Upper lobe of right lung (tissue), 1 donor: ENCODE measurements at places on chromosomes 16 and 17. TPM values are rescaled to one million over a fixed set of nuclear protein-coding genes. Genes with fewer than 3 reads are reported as not detected.

ABCA10 gene
- total RNA-seq = 9.2 TPM

ZP2 gene
- 0.67 TPM for total RNA-seq

PPM1E gene
- total RNA-seq = not detected

TPSD1 gene
- 9.4 TPM for total RNA-seq

STH gene
- not detected for total RNA-seq

PYY gene
- total RNA-seq = not detected

GFAP gene
- not detected for total RNA-seq

CA10 gene
- total RNA-seq = not detected

DNA sequence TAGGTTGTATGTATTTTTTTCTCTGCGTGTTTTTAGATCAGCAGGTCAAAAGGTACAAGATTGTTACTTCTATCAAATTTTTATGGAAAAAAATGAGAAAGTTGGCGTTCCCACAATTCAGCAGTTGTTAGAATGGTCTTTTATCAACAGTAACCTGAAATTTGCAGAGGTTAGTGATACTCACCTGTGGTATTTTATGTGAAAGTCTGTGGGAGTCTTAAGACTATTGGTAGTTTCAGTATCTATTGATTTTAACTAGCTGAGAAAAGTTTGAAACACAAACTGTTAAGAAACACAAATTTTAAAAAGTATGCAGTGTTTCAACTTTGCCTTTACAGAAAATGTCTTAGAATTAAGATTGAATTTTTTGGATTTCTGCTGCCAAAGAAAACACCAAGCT, 49.6 kb downstream of the CYLD start:
- no peaks in the 10 kb centered on the region for H3K4me1 ChIP-seq
- H3K27ac ChIP-seq = no peak overlapping the region

DNA sequence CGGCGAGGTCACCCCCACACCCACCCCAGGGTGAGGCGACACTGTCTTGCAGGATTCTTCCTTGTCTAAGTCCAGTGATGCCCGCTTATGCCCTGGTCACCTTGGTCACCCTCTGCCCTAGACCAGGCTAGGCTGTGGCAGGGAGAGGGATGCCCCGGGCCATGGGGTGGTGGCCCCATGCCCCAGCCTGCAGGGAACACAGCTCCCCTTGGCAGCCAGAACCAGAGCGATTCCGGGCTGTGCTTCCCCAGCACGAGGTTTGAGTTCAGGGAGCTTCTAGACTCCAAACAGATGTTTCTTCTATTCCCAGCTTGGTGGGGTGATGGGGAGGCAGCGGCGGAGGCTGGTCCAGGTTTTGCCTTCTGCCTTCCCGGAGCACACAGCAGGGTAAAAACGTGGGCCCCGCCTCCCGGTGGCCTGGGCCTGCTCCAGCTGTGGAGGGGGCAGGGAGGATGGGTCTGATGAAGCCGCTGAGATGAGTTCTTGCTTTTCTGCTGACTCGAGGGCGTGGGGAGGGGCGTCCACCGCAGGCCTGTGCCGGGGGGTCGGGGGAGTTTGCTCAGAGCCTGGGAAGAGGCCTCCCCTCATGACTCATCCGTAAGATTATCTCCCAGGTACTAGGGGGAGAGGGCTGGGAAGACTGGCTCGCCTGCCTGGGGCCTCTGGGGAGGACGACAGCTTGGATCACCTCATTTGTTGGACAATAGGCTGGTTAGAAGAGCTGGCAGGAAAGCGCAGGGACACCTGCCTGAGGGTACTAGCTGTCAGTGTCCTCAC, 15.4 kb downstream of the SMTNL2 start:
- no peaks in the 10 kb centered on the region for H3K36me3 ChIP-seq
- no peak overlapping the region for H3K4me3 ChIP-seq

GRCh38 chr17:17103160-17103559, 60.9 kb downstream of the MPRIP start:
- no peaks in the 10 kb centered on the region for H3K27me3 ChIP-seq
- H3K4me3 ChIP-seq = no peak overlapping the region
- H3K36me3 ChIP-seq = peaks cover 10% of the 10 kb centered on the region
- DNase-seq = no peak

- H3K36me3 ChIP-seq = peaks cover 34% of the 10 kb centered on the region
- H3K27ac ChIP-seq = peak overlapping the region; percentile 91
- no peak for DNase-seq
Observed at GRCh38 chr17:4938688-4939545, 929 bp downstream of the SLC25A11 start.

- H3K4me1 ChIP-seq = no peaks in the 10 kb centered on the region
- no peak overlapping the region for H3K4me3 ChIP-seq
- H3K36me3 ChIP-seq = no peaks in the 10 kb centered on the region
- no peaks in the 10 kb centered on the region for H3K27me3 ChIP-seq
Observed at GRCh38 chr17:72556944-72557826, 436.4 kb downstream of the SOX9 start.

GRCh38 chr17:7803981-7804380, 30.0 kb upstream of the KDM6B start:
- H3K27me3 ChIP-seq = no peaks in the 10 kb centered on the region
- H3K4me3 ChIP-seq = no peak overlapping the region
- peak; percentile 78 for DNase-seq
- H3K27ac ChIP-seq = no peak overlapping the region

DNA sequence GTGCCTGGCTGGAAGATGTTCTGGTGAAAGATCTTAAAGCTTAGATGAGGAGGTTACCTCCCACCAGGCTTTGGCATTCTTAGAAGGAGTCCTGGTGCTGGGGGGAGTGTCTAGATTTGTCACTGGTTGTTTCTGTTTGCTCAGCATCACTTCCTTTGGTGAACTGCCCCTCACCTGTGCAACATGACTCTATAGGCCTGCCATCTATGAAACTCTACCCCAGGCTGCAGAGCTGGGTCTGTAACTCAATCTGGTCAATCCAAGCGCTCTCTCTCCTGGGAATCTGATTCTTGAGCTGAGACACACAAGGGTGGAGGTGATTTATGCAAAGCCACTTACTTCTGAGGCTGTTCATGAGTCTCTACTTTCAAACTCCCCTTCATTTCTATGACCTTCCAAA, 399.4 kb downstream of the NPIPA7 start:
- H3K4me1 ChIP-seq = no peaks in the 10 kb centered on the region
- no peaks in the 10 kb centered on the region for H3K36me3 ChIP-seq
- no peak for DNase-seq

DNA sequence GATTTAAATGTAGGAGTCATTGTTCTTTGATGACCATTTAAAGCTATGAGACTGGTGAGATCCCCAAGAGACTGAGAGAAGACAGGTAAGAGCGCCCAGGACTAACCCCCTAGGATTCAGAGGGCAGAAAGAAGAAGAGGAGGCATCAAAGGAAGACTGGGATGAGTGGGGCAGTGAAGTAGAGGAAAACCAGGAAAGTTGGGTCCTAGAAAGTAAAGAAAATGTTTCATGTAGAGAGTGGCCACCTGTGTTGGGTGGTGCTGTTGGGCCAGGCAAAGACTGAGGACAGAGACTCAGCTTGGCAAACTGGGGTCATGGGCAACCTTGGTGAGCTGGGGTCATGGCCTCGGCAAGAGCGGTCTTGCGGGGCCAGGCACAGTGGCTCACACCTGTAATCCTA, 1.3 kb upstream of the HAP1 start:
- H3K27me3 ChIP-seq = peaks cover 43% of the 10 kb centered on the region
- H3K36me3 ChIP-seq = no peaks in the 10 kb centered on the region
- H3K4me3 ChIP-seq = no peak overlapping the region
- DNase-seq = no peak
- H3K4me1 ChIP-seq = peaks cover 19% of the 10 kb centered on the region

DNA sequence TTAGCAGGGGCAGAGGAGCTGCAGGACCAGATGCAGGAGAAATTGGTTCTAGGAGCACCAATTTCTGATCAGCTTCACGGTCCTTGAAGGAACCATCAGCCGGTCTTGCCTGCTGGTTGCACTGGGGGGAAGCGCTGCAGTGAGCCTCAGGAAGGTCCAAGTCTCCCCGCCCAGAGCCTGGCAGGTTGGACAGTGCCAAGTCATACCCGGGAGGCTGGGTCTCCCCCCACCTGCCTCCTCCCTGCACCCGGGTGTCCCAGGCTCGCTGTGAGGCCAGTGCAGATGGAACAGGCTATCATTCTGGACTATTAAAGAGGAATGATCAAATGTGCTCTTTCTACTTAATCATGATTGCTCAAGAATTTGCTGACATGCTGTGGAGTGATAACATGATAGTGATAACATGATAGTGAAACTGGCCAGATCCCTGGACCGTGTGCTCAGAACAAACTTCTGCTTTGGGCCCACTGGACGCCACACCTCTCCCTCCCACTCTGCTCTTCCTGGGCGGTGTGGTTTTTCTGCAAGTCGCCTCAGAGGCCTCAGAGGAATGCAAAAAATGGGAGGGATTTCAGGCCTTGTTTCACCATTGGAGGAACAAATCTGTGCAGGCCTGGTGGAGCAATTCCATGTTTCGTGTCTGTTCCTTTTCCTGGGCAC, 236.0 kb downstream of the IRF8 start:
- no peaks in the 10 kb centered on the region for H3K27me3 ChIP-seq
- DNase-seq = no peak
- no peaks in the 10 kb centered on the region for H3K4me1 ChIP-seq
- no peaks in the 10 kb centered on the region for H3K36me3 ChIP-seq

GRCh38 chr16:70496513-70496912, 26.8 kb downstream of the COG4 start:
- no peak overlapping the region for H3K27ac ChIP-seq
- no peaks in the 10 kb centered on the region for H3K27me3 ChIP-seq
- no peaks in the 10 kb centered on the region for H3K4me1 ChIP-seq

DNA sequence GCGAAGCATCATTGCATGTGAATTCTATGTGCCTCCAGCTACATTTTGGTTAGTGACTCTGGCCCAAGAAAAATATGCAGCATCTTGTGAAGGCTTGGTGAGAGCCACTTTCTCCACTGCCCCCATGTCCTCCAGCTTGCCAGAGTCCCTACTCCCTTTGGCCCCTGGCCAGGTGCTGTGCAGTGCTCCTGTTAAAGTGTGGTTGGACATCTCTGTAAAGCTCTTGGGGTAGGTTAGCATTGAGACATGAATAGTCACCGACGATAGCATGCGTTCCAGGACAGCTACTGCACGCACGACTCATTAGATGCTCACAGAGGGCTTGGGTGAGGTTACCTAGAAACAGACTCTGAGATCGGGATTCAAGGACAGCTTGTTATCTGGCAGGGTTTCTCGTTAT, 48.6 kb downstream of the FOXL1 start:
- H3K4me3 ChIP-seq = no peak overlapping the region
- no peaks in the 10 kb centered on the region for H3K4me1 ChIP-seq
- peak; percentile 40 for DNase-seq
- H3K27me3 ChIP-seq = no peaks in the 10 kb centered on the region

- no peaks in the 10 kb centered on the region for H3K4me1 ChIP-seq
- H3K27me3 ChIP-seq = no peaks in the 10 kb centered on the region
- DNase-seq = peak; percentile 26
- H3K36me3 ChIP-seq = no peaks in the 10 kb centered on the region
Observed at GRCh38 chr16:27706156-27706865, 156.4 kb downstream of the KATNIP start.

- H3K27ac ChIP-seq = peak overlapping the region; percentile 11
- peaks cover 18% of the 10 kb centered on the region for H3K36me3 ChIP-seq
- H3K27me3 ChIP-seq = no peaks in the 10 kb centered on the region
- H3K4me1 ChIP-seq = peaks cover 12% of the 10 kb centered on the region
Observed at GRCh38 chr17:1029196-1029921, 32.4 kb downstream of the TIMM22 start.

DNA sequence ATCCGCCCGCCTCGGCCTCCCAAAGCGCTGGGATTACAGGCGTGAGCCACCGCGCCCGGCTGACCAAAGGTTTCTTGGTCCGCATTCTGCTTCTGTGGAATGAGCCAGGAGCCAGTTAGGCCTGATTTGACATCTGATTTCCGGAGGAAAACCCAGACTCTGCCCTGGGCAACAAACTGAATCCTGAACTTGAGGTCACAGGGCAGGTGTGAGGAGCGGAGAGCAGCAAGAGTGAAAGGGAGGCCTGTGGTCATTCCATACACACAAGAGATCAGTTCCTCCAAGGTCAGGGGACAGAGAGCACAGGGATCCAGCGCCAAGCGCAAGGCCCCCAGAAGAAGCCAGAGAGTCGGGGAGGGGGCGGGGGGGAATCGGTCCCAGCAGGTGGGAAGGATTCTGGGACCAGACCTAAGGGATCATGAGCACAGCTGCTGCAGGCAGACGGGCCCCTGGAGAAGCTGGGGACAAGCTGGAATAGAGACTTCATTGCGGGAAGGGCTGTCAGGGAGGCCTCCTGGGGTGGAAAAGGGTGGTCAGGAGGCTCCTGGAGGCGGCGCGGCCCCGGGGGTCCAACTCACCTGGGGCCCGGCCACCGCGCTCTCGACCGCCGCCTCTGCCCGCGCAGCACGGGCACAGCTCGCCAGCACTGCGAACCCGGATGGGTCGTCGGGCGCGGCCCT, 436 bp downstream of the SHPK start:
- H3K27me3 ChIP-seq = no peaks in the 10 kb centered on the region
- peak overlapping the region; percentile 99 for H3K27ac ChIP-seq

DNA sequence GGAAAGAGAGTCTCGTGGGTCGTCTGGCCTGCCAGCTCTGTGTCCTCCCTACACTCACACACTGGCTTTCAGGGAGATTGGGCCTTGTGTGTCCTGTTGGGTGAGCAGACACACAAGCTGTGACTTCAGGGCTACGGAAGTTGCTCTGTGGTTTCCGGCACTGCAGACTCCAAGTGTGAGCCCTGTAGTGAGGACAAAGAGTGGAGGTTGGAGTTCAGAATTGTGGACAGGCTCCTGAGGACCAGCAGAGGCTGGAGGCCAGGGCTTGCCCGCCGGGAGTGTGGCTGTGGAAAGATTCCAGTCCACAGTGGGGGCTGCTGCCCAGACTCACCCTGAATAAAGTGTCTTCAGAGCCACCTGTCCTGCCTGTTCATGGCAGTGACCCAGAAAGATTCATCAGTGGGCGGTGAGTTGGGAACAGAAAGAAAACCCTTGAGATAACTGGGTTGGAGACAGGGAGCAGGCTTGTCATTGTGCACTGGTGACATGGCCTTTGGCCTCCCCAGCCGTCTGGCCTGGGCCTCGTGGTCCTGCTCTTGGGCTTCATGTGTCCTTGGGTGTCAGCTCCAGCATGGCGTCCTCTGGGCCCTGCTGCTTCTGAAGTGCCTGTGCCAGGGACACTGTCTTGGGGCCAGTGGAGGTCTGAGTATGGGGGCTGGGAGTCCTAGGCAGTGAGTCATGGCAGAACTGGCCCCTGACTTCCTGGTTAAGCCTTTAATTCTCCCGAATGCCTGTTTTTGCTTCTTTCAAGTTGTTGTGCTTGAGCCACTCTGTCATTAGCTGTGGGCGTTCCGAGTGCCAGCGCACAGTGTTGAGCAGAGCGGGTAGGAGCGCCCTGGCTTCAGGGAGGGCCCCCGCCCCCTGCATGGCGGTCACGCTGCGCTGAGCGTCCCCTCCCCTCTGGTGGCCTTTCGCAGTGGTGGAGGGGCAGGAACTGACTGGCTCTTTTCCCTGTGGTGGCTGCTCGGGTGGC, 19.9 kb upstream of the ZNF750 start:
- peak; percentile 85 for DNase-seq
- H3K4me3 ChIP-seq = no peak overlapping the region
- H3K4me1 ChIP-seq = peaks cover 14% of the 10 kb centered on the region

DNA sequence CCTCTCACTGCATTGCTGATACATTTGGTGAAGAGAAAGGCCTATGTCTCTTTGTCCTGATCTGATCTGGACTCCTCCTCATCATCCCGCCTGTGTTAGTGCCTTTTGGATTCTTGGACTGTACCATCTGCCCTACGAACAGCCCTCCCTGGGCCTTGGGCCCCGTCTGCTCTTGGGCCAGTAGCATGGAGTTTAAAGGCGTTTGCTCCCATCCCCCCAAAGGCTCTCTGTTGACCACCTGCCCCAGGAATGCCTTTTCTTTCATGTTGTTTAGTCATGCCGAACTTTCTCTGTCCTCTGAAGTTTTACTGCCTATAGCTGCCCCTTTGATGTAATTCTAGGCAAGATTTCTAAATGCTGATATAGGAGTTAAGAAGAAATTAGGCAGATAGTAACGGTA, 30.9 kb upstream of the MEAK7 start:
- H3K4me1 ChIP-seq = peaks cover 23% of the 10 kb centered on the region
- no peak overlapping the region for H3K4me3 ChIP-seq
- DNase-seq = no peak
- H3K27ac ChIP-seq = no peak overlapping the region
